Renal cortex interstitium (tissue), 15 donors: ENCODE measurements at places on chromosomes 4 and X.

- no peak for DNase-seq
Measured at GRCh38 chrX:24479924-24480323, 14.8 kb downstream of the PDK3 start.

GRCh38 chr4:52684896-52685295 lies 25.8 kb upstream of the USP46 start:
- no peak for DNase-seq

DNA sequence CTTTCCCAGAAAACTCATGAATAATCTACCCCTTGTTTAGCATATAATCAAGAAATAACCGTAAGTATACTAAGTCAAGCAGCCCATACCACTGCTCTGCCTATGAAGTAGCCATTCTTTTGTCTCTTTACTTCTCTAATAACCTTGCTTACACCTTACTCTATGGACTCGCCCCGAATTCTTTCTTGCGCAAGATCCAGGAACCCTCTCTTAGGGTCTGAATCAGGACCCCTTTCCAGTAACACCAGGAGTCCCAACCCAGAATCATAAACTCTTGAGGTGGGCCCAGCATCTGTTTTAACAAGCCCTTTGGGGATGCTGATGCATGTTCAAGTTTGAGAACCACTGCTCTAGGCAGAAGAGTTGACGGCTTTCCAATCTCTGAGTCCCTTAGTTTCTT lies 119.6 kb downstream of the BEND2 start:
- no peak for DNase-seq

GRCh38 chrX:15136795-15137194 lies 133.1 kb downstream of the ASB9 start:
- DNase-seq, result no peak

GRCh38 chr4:46146993-46147392 lies 23.1 kb upstream of the GABRG1 start:
- no peak for DNase-seq

DNA sequence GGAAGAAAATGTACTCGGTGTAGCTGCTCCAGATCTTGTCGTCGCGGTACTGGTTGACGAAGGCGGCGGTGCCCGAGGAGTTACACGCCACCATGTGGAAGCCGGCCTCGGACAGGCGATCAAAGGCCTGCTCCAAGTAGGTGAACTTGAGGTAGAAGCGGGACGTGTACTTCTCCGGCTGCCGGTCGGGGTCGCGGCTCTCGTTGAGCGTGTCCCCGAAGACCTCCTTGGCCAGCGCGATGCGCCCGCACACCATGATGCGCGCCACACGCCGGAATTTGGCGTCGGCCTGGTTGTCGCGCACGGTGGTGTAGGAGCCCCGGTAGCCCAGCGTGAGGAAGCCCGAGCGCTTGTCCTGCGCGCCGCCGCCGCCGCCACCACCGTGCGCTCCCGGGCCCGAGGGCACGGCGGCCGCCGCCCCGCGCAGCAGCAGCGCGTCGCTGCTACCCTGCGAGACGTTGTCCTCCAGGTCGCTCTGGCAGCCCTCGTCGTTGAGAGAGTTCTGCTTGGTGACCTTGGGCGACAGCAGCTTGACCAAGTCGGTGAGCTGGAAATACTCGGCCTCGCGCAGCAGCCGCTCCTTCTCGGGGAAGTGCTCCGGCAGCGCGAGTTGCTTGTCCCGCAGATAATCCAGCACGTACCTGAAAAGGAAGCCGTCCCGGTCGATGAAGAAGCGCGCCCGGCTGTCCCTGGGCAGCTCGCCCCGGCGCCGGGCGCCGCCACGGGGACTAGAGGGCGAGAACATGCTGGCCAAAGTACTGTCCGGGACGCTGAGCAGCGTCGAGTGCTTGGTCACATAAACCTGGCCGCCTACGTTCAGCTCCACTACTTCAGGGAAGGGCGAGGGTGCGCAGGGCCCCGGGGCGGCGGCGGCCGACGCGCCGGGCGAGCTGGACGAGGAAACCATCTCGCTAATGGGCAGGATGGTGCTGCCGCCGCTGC lies 775 bp downstream of the KCTD8 start:
- no peak for DNase-seq

DNA sequence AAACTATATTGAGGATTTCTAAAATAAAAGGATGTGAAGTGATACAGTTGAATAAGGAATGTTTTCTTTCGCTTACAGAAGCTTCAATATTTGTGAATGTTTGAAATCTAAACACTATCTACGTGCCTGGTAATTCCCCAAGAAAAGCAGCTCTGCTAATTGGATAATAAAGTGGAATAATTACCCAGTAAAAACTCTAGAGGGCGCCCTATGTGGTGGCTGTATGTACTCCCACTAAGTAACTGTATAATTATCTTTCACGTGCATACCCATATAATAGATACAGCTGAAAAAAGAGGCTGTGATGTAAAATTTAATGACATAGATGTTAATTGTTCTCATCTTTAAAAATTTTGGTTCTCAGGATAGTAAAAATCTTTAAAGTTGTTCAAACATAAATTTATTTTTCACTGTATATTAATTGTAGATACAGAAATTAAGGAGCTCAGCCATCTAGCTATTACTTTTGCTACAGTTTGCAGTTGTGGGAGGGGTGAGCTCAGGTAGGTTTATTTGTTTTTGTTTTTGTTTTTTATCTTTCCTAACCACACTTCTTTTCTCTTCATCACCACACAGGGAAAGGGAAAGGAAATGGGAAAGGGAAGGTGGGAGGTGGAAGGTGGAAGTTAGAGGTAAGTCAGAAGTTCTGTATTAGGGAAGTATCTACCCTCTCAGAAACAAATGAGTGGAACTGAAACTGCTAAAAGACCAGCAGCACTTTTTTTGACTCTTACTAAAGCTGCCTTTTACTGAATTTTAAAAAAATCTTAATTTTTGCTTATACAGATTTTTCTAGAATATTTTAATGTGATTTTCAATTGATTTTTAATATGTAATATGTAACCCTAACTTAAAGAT lies 151.7 kb upstream of the RPS6KA6 start:
- no peak for DNase-seq

DNA sequence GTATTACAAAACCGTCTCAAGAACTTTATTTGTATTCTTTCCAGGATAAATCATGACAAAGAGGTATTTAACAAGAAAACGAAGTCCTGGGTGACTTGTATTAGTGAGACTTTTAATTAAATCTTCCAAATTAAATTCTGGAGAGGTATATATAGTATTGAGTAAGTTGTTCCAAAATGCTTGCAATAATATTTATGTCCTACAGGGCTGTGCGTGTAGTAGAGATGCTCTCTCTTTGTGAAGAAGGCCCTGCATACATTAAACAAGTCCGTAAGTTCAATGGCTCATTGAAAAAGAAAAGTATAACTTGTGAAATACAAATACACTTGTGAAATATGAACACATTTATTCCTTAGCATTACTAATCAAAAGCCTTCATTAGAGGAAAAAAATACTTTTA lies 211.4 kb downstream of the ARHGAP24 start:
- DNase-seq, result no peak

GRCh38 chr4:156391325-156391653 lies 437.6 kb upstream of the CTSO start:
- DNase-seq, result no peak

GRCh38 chr4:5706486-5707290 lies 1.7 kb downstream of the EVC2 start:
- no peak for DNase-seq

DNA sequence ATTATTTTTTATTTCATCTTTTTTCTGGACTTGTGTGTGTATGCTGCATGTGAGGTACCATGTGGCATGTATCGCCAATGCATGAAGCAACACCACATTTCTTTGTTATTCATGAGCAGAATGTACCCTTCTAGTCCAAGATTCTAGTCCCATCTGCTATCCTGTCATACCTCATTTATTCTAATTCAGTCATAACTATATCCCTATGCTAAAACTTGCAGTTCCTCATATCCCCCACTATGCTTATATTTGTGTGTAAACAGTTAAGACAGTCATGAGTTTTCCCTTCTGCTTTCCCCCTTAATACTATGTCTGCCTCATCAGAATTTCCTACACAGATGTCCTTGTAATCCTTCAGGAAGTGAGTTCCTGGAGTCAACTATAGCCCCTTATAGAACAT lies 19.7 kb downstream of the OCRL start:
- DNase-seq, result no peak

DNA sequence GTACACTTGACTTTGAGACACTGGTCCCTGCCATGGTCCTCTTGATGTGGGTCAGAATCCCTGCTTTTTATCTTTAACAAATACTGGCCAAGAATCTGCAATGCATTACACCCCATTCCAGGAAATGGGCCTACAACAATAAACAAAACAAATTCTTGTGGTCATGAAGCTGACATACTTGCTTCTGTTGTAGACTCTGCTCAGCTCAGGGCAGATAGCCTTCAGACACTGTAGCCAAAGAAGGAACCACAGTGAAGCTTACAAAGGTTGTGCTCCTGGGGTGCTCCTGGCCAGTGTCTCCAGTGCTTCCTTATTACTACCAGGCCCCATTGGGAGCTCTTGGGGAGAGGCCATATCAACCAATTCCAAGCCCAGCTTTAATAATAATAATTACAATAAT lies 21.8 kb downstream of the KIAA1210 start:
- DNase-seq, result no peak

DNA sequence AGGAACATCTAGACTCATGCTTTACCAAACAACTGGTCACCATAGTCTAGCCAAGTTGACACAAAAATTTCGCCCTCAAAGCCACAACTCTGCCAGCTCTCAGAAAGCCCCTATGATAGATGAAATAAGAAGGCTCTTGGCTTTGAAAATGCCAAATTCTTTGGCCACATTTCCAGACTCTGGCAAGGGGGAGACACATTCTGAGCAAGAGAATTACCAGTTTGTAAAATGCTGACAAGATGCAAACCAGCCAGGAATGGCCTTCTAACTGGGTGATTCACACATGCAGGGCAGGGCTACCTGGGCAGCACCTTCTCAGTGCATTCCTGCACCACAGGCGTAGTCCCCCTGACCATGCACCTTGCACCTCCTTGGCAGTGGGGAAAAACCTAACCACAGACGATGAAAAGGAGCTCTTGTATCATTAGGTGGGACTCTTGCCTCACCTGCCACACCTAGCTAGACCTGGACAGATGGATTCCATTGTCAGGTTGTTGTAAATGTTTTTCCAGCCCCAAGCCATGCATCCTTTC lies 77.4 kb upstream of the CPEB2 start:
- no peak for DNase-seq

- DNase-seq, result no peak
Measured at GRCh38 chr4:186079694-186080093, 10.7 kb downstream of the TLR3 start.

DNA sequence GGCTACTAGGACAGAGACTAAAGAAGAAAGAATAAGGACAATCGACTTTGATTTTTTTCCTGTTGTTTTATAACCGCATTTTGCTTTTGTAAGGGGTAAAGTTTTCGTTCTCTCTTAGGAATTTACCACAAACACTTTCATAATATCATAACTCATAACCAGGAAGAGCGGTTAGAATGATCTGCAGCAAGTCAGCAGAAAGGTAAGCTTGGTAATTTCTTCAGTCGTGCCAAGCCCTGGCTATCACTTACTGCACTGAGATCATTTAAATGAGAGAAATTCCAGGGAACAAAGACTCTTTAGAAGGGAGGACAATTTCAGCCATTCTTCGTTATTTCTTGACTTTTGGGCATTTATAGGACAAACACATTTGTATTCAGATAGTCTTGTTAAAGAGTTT lies 258.1 kb downstream of the UNC5C start:
- DNase-seq, result no peak

GRCh38 chr4:148292686-148293085 lies 149.5 kb downstream of the NR3C2 start:
- DNase-seq, result no peak

GRCh38 chr4:110287130-110287529 lies 88.7 kb upstream of the ELOVL6 start:
- no peak for DNase-seq

DNA sequence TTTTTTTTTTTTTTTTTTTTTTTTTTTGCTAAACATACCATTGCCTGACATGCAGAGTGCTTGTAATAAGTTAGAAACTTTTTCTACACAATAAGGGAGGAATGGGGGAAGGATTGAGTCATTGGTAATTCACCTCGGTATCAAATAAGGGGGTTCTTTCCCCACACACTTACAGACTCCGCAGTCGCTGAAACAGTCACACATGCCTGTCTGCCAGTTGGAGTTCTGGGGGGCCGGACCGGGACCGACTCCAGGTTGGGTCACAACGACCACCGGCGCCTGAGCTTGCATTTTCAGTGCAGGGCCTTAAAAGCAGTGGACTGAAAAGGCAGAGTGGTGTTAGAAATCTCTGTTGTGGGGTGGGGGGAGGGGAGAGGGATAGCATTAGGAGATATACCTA lies 6.9 kb downstream of the PLAC8 start:
- no peak for DNase-seq

DNA sequence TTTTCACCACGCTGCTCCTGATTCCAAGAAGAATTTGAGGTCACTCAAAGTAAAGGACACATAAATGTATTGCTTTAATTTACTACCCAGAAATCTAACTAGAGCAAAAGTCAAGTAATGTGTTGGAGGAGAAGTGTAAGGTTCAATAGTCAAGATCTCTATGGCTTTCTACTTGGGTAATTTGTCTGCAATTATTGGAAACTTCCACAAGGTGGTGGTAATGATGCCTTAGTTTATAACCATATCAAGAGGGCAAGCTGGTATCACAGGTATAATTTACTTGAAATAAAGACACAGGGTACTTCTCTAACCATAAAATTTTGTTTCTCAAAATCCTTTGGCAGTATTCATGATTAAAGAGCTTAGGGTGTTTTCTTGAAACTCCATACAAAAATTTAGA lies 10.2 kb upstream of the GRIA3 start:
- no peak for DNase-seq

- DNase-seq, result no peak
Measured at GRCh38 chrX:40005292-40006011, 92.3 kb downstream of the BCOR start.

DNA sequence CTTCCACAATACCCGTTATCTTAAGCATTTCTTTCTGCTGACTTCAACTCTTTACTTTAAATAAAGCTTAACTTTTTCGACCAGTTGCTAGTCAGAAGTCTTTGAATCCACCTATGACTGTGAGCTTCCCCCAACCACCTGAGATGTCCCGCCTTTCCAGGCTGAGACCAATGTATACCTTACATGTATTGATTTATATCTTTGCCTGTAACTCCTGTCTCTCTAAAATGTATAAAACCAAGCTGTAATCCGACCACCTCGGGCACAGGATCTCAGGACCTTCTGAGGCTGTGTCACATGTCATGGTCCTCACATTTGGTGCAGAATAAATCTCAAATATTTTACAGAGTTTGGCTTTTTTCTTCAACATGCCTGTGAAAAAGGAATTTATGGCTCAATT lies 2.9 kb upstream of the TMEM164 start:
- DNase-seq, result no peak

GRCh38 chr4:6668391-6668790 lies 25.3 kb upstream of the S100P start:
- no peak for DNase-seq
